GM23338 (cell line): ENCODE measurements at places on chromosomes 7 and 10. TPM values are rescaled to one million over a fixed set of nuclear protein-coding genes. Genes with fewer than 3 reads are reported as not detected.

DNA sequence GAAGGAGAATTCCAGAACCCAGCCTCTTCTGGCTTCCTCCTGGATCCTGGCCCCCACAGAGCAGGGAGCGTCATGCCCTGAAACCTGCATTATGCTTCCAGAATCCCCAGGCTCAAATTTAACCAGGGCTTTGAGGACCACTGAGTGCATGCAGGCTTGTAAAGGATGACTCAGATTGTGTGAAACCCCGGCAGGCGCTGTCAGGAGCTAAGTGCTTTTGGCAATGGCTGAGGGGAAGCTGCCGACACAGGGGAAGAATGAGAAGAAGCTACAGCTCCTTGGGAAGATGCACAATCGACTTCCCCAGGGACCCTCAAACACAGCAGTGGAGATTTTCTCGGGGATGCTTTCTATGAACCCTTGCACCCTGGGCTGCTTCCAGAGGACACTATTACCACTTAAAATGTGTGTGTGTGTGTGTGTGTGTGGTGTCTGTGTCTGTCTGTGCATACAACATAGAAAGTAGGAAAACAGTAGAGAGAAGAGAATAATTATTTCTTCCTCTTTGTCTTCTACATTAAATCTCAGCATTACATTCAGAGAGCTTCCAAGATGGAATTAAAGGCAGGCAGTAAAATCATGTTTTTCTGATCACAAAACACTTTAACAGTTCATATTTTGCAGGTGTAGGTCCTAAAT is 183.5 kb upstream of the INHBA start:
- no peak for DNase-seq
- no peaks in the 10 kb centered on the region for H3K27me3 ChIP-seq
- H3K36me3 ChIP-seq, result no peaks in the 10 kb centered on the region; the same call in 1 of the 2 replicates
- no peaks in the 10 kb centered on the region for H3K4me1 ChIP-seq

Gene PGAM2
- total RNA-seq, result 0.78 and 2.9 TPM in 2 replicates

DNA sequence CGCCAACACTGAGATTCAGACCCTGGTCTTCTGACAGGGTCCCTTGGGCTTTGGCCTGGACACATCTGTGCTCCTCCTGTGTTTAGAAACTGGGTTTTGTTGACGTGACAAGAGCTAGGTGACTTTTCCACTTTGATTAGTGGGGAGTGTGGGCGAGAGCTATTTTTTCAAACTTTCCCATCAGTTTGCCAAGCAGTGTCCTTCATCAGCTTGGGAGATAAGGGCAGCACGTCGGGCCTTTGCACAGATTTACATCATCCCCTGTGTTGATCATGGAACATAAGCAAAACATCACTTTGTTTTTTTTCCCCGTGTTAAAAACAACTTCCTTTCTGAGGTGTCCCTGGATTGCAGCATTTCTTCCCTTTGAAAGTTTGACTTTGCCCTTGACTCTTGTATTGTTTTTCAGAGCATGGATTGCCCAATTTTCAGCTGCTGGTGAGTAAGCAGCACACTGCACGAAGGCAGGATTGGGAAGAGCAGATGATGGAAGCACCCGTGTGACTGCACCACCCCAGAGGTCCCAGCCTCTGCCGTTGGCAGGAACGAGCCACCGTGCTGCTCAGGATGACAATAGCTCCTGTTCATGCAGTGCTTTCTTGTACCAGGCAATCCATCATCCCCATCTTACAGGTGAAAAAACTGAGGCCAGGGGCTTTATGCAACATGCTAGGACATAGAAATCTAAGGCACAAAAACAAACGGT is 6.4 kb upstream of the IGFBP1 start:
- 0 out of 2 replicates have a peak, but pooled peaks cover 3% of the 10 kb centered on the region for H3K36me3 ChIP-seq
- DNase-seq, result no peak
- H3K27ac ChIP-seq, result no peak overlapping the region
- H3K4me3 ChIP-seq, result no peak overlapping the region

DNA sequence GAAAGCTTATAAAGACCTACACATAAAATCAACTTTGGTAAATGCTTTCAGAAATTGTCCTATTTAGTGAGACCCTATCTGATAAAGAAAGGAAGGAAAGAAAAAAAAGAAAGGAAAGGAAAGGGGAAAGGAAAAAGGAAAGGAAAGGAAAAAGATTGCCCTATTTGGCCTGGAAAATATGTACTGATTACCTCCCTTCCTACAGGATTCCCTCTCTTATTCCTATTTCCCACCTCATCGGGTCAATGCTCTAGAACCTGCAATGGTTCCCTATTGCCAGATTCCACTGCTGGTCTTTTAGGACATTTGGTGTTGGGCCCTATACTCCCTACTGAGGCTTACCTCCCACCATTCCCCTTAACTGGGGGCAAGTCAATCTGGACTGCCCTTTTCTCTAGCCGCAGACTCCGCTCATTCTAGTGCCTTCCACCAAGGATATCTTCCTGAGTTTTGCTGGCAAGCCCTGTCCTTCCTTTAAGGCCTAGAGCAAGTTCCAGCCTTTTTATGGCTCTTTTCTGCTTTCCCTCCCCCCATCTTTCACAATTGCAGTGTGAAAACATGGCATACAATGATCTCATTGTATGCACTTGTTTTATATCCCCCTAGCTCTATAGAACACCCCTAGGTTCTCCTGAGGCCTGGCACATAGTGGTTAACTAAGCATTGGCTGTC is 4.4 kb downstream of the DDIT4 start:
- DNase-seq, result no peak
- H3K27ac ChIP-seq, result no peak overlapping the region; the same call in 1 of the 2 replicates
- no peak overlapping the region for H3K4me3 ChIP-seq
- H3K36me3 ChIP-seq, result peaks cover 6% of the 10 kb centered on the region
- peaks cover 13% of the 10 kb centered on the region for H3K4me1 ChIP-seq

Gene PNLIPRP2
- total RNA-seq, result not detected in 2 replicates

Gene ACTL6B
- 0.69 TPM in 1 of 2 replicates, not detected in the other for total RNA-seq

DNA sequence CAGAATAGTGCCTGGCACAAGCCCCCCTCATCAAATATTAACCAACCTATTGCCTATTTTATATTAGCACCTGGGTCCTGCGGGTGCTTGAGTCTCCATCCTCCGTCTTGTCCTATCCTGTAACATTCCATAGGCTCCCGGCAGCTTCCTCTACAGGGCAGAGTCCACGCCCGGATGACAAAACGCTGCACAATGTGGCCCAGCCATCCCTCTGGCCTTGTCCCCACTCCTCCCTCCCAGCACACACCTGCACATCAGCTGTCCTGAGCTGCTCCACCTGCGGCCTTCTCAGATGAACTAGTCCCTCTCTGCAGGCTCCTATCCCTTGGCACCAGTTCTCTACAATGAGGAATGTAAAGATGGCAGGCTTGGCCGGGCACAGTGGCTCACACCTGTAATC is 153.5 kb upstream of the PDE1C start:
- DNase-seq, result no peak
- H3K36me3 ChIP-seq, result no peaks in the 10 kb centered on the region
- H3K27me3 ChIP-seq, result no peaks in the 10 kb centered on the region

Gene FOXP2
- total RNA-seq, result 0.24 TPM in 1 of 2 replicates, not detected in the other

- no peaks in the 10 kb centered on the region for H3K4me1 ChIP-seq
- no peak overlapping the region for H3K27ac ChIP-seq
- DNase-seq, result no peak
- no peak overlapping the region for H3K4me3 ChIP-seq
- H3K27me3 ChIP-seq, result no peaks in the 10 kb centered on the region
- H3K36me3 ChIP-seq, result no peaks in the 10 kb centered on the region
Measured at GRCh38 chr10:23912884-23913404, 296.0 kb upstream of the KIAA1217 start.

DNA sequence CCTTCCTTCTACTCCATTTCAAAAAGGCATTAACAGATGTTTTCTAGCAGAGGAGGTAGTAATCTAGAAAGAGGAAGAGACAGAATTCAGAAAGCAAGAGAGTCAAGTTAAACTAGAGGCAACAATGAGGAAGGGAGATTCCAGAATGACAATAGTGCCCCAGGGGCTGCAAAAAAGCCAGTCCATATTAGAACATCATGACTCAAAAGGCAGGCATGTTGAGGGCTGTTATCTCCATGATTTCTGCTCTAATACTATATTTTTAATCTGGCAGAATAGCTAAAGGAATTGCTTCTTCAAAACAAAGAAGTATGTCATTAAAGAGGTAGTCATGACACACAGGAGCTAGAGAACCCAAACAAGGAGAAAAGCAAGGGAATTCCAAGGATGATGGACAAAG is 599.6 kb downstream of the INHBA start:
- no peak overlapping the region for H3K4me3 ChIP-seq
- no peak overlapping the region for H3K27ac ChIP-seq
- H3K4me1 ChIP-seq, result peaks cover 5% of the 10 kb centered on the region; the same call in 1 of the 2 replicates
- no peaks in the 10 kb centered on the region for H3K36me3 ChIP-seq
- no peaks in the 10 kb centered on the region for H3K27me3 ChIP-seq

Gene SFRP5
- total RNA-seq, result 3.5 and 5.1 TPM in 2 replicates

- H3K27me3 ChIP-seq, result no peaks in the 10 kb centered on the region
- no peaks in the 10 kb centered on the region for H3K4me1 ChIP-seq
- H3K36me3 ChIP-seq, result no peaks in the 10 kb centered on the region
- no peak overlapping the region for H3K4me3 ChIP-seq
- DNase-seq, result no peak
Measured at GRCh38 chr10:43000021-43000411, 76.9 kb upstream of the RET start.

DNA sequence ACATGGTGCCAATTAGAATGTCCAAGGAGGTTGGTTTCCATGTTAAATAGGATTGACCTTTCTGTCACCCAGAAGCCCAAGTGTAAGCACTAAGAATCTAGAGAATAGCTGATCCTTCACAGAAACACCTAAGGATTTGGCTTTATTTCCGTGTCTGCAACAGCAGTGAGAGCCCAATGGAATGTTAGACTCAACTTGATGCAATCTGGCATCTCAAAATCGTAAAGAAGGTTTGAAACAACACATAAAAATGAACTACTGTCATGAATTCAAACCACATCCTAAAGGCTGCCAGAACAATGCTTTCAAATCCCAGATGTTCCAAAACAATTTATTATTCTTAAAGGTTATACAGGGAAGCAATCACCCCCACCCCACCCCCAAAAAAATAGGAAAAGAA is 18.6 kb downstream of the PPP1R3C start:
- H3K27ac ChIP-seq, result no peak overlapping the region
- H3K4me3 ChIP-seq, result no peak overlapping the region
- H3K36me3 ChIP-seq, result no peaks in the 10 kb centered on the region
- H3K4me1 ChIP-seq, result no peaks in the 10 kb centered on the region

- H3K27ac ChIP-seq, result no peak overlapping the region
- no peaks in the 10 kb centered on the region for H3K4me1 ChIP-seq
- H3K36me3 ChIP-seq, result peaks cover 35% of the 10 kb centered on the region
- H3K4me3 ChIP-seq, result no peak overlapping the region
Measured at GRCh38 chr7:2380461-2380860, 22.9 kb upstream of the CHST12 start.

DNA sequence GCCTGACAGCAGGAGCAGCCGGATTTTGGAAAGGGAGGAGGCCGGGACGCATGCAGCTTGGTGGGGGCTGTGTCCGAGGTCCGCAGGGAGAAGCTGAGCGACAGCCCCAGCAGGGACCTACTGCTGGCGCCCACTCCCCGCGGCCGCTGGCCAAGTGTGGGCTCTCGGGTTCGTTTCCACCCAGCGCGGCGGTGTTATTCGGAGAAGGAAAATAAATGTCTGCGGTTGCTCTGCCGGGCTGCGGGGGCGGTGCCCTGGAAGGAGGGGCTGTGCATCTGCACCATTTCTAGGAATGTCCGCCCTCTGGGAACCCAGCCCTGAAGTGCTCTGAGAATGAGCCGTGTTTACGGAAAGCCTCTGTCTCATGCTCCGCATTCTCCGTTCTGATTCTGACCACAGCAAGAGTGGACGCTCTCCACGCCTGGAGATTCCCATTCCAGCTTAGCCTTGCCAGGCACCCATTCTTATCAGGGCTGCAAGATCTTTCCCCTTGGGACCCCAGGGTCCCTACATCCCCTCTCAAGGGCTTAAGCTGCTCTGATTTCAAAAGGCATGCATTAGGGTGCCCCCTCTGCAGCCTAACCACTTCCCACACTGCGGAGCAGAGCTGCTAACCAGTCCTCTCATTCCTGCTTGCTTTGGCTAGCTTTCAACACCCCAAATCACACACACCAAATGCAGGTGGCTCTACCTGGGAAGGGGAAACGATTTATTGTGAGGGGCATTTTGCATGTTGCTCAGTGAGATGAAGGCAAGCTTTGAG is 256.6 kb upstream of the GLI3 start:
- peaks cover 18% of the 10 kb centered on the region; the same call in 1 of the 2 replicates for H3K27me3 ChIP-seq
- peak; percentile 83 for DNase-seq

Gene SMARCD3
- 2.2 and 3.3 TPM in 2 replicates for total RNA-seq
